Dermis microvascular lymphatic vessel endothelial cell (primary cell): ENCODE measurements at places on chromosomes 6 and 20. TPM values are rescaled to one million over a fixed set of nuclear protein-coding genes. Genes with fewer than 3 reads are reported as not detected.

- no peak for DNase-seq
Measured at GRCh38 chr6:161455848-161456247, 182.0 kb upstream of the AGPAT4 start.

DNA sequence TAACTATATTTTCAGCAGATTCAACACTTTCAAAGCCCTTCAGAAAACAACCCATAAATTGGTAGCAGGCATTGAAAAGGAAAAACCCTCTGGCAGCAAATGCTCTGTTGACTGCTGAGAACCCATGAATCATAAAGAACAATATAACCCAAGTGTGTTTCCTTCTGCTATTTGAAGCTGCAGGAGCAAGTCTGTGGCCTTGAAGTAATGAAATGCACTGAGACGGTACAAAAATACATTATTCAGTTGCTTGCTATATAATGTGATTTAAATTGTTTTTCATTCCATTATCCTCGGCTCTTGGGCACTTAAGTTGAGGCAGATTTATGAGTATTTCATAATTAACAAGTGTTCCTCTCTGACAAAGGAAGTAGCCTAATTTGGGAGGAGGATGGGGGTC is 40.6 kb upstream of the SAMD5 start:
- DNase-seq, result no peak

DNA sequence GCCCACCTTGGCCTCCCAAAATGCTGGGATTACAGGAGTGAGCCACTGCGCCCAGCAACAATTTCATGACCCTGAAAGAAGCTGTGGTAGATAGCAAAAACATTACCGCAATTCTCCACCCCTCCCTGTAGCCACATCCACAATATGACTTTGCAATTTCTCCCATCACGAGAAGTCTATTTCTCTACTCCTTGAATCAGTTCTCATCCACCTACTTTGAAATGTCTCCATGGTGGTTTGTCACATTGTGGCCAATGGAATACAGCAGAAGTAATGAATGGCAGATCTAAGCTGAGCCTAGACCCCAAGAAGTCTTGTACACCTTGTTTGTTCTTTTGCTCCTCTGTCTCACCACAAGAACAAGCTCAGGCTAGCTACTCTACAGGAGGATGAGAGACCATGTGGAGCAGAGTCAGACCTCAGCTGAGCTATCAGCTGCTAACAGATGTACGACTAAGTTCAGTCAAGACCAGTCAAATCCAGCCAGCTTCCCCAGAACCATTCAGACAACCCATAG is 6.3 kb downstream of the OXT start:
- DNase-seq, result no peak

DNA sequence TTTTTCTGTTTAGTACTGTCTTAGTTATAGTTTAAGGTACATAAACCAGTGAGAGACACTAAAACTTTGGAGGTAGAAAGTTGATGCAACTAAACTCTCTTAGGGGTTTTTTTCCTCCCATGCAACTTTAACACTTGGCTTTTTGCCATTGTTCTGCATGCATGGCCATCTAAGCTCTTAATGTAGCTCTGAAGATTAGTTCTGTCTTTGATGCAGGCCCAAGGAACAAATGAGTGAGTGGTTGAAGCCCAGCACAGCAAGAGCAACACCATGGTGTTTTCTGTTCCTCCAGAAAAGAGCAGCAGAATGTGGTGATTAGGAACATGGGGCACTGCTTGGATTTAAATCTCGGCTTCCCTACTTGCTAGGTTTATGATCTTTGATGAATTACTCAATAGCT is 89.3 kb downstream of the L3MBTL3 start:
- no peak for DNase-seq

- no peak for DNase-seq
Measured at GRCh38 chr6:25249133-25249532, 30.0 kb upstream of the CARMIL1 start.

- no peak for DNase-seq
Measured at GRCh38 chr6:71181565-71181964, 107.0 kb upstream of the OGFRL1 start.

DNA sequence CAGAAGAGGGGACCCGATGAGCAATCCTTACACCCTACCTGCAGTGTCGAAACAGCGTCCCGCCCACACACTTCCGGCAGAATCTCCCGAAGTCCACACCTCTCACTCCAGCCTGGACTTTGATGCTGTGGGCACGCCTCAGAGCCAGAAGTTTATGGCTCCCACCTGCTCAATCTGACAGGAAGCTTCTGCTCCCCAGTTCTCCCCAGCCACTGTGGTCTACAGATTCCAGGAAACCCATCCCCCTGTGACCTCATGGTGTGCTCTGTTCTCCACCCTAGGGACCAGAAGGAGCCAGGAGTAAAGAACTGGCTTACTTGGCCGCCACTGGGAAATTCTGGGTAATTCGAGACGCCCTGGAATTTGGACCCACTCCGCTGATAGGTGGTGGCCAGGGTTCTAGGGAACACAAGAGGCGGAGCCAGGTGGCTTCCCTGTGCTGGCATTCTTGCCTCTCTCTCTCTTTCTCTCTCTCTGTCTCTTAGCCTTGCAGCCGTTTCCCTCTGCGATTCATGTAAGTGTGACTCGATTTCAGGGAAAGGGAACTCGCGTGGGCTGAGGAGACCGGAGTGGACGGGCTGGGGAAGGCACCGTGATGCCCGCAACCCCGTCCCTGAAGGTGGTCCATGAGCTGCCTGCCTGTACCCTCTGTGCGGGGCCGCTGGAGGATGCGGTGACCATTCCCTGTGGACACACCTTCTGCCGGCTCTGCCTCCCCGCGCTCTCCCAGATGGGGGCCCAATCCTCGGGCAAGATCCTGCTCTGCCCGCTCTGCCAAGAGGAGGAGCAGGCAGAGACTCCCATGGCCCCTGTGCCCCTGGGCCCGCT is at the start of gene TRIM15:
Gene TRIM15, plus strand, starts transcription at position 457 of the 828 bp plus-strand sequence. Its CDS starts 139 bp downstream, at position 596.
- DNase-seq, result no peak

DNA sequence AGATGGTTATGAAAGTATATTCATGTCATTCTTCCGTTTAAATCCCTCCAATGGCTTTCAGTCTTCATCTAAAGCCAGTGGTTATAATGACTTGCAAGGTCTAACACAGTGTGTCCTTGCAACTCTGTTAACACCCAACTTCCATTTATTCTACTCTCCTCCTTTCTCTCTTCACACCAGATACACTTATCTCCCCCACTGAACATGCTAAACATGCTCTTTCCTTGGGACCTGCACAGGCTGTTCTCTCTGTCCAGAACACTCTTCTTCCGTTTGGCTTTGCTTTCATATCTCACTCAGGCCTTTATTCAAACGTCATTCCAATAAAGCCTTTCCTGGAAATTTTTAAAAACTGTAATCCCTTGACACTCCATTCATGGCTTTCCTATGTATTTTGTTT is 91.5 kb downstream of the EPHA7 start:
- DNase-seq, result no peak

GRCh38 chr20:41049451-41049850 is 20.8 kb downstream of the TOP1 start:
- no peak for DNase-seq

DNA sequence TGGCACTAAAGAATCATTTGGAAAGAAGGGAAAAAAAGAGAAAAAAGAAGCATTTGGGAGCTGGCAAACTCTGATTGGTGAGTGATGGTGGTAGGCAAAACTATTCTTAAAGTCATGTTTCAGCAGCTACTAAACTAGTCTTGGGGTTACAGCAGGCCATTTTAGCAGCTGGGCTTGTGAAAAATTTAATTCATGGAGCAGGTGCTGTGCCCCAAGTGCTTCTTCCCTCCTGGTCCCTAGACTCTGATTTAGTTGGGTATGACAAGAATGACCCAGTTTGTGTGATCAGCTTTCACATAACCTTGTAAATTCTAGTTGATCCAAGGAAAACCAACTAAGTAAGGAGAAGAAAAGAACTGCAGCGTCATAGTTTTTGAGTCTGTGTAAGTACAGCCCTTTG is 1.1 kb upstream of the ASIP start:
- DNase-seq, result no peak

DNA sequence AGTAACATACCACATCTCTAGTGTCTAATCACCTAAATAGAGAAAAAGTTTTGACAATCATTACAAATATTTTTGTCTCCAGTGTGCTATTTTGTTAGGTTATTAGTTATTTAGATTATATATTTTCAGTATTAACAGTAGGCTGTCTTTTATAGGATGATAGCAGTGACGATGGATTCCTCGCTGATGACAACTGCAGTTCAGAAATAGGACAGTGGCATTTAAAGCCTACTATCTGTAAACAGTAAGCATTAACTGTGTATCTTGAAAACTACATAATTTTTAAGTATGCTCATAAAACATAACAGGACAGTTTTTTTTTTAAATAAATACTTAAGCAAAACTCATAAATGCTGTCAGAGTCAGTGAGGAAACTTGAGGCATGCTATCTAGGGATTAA is 37.9 kb upstream of the MYO6 start:
- no peak for DNase-seq

- no peak for DNase-seq
Measured at GRCh38 chr6:142827991-142828390, 117.0 kb downstream of the HIVEP2 start.

WFDC10B gene
- total RNA-seq, result not detected in 2 replicates

MAPK13 gene
- 3.9 and 7.0 TPM in 2 replicates for total RNA-seq

CLVS2 gene
- not detected in 2 replicates for total RNA-seq

KHDC3L gene
- not detected in 2 replicates for total RNA-seq

MYT1 gene
- not detected in 2 replicates for total RNA-seq

GJA1 gene
- 1,124 and 1,357 TPM in 2 replicates for total RNA-seq

TCP11 gene
- 0.13 TPM in 2 replicates for total RNA-seq

VAPB gene
- total RNA-seq, result 9.1 and 11.8 TPM in 2 replicates
